ENCODE measurements at places on chromosomes 2 and 18. TPM values are rescaled to one million over a fixed set of nuclear protein-coding genes. Genes with fewer than 3 reads are reported as not detected.
A peak's percentile ranks its signal among the peaks of the same experiment; 100 is the strongest.

- H3K4me1 ChIP-seq, result peaks cover 3% of the 10 kb centered on the region
- no peak overlapping the region for H3K27ac ChIP-seq
- H3K36me3 ChIP-seq, result no peaks in the 10 kb centered on the region
- H3K27me3 ChIP-seq, result no peaks in the 10 kb centered on the region
- DNase-seq, result no peak
- H3K4me3 ChIP-seq, result no peak overlapping the region
Measured at GRCh38 chr2:177582000-177582399, 189.4 kb downstream of the AGPS start.

DNA sequence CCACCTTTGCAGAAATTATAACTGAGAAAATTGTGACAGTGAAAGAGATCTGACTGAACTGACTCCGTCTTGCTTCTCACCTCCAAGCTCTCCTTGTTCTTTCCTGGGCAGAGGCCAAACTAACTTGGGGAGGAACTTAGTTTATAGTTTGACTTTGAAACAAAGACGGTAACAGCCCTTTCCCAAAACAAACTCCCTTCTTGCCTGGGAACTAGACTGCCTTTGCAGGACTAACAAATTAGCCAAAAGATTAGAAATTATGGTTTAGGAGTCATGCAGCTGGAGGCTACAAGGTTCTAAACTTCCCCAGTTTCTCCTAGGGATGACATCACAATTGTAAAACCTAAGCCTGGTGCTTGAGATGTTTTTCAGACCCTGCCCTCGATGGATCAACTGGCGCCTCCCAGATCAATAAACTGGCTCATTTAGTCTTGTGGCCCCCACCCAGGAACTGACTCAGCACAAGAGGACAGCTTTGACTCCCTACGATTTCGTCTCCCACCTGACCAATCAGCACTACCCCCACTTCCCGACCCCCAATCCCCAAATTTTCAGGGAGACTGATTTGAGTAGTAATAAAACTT, 137.7 kb downstream of the ALPK2 start:
- H3K36me3 ChIP-seq, result no peaks in the 10 kb centered on the region
- peaks cover 38% of the 10 kb centered on the region for H3K4me1 ChIP-seq
- H3K27ac ChIP-seq, result no peak overlapping the region
- DNase-seq, result peak; percentile 43
- H3K4me3 ChIP-seq, result no peak overlapping the region
- no peaks in the 10 kb centered on the region for H3K27me3 ChIP-seq

GRCh38 chr2:132617989-132618388, 52.0 kb downstream of the LYPD1 start:
- H3K4me1 ChIP-seq, result peaks cover 3% of the 10 kb centered on the region
- DNase-seq, result peak; percentile 42
- no peak overlapping the region for H3K4me3 ChIP-seq
- H3K27ac ChIP-seq, result no peak overlapping the region
- no peaks in the 10 kb centered on the region for H3K36me3 ChIP-seq
- no peaks in the 10 kb centered on the region for H3K27me3 ChIP-seq

GRCh38 chr2:154699575-154699930, 1.1 kb downstream of the KCNJ3 start:
- H3K36me3 ChIP-seq, result no peaks in the 10 kb centered on the region
- H3K27ac ChIP-seq, result no peak overlapping the region
- peaks cover 12% of the 10 kb centered on the region for H3K27me3 ChIP-seq
- no peak for DNase-seq
- H3K4me1 ChIP-seq, result peaks cover 3% of the 10 kb centered on the region

DNA sequence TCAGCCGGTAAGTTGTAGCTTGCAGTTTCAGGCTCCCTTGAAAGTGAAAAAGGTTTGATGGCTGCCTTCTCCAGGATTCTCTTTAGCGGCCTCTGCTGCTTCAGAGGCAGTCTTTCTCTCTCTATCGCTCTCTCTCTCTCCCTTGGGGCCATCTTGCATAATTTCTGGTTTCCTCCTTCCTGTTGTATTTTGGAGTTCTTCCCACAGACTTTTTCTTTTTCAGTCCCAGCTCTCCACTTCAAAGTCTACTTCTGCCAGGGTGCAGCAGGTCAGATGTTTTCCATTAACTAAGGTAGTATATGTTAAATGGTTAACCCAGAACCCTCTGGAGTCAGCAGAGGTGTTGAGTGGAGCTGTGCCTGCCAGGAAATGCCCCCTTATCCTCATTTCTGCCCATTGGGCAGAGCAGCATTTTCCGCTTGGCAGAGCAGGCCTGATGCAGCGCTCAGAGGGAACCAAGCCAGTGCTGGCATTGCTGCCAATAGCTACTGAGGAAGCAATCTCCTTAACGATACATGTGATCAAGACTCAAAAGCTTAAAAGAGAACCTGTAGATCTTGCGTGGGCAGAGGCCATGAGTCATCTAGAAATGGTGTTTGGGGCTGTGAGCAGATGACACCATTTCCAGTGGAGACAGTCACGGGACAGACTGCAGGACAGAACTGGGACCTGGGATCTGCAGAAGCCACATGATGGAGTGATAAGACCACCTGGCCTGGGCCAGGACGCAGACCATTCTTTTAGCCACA, 20.8 kb downstream of the DBI start:
- no peaks in the 10 kb centered on the region for H3K27me3 ChIP-seq
- DNase-seq, result peak; percentile 88
- H3K36me3 ChIP-seq, result no peaks in the 10 kb centered on the region
- peak overlapping the region; percentile 82 for H3K27ac ChIP-seq
- peaks cover 22% of the 10 kb centered on the region for H3K4me1 ChIP-seq
- H3K4me3 ChIP-seq, result no peak overlapping the region

PECR gene
- 34.5 TPM for polyA plus RNA-seq

SCN3A gene
- 5.5 TPM for polyA plus RNA-seq

- DNase-seq, result no peak
- no peaks in the 10 kb centered on the region for H3K27me3 ChIP-seq
- peaks cover 67% of the 10 kb centered on the region for H3K4me1 ChIP-seq
Measured at GRCh38 chr2:60536746-60537145, 16.7 kb downstream of the BCL11A start.

DNA sequence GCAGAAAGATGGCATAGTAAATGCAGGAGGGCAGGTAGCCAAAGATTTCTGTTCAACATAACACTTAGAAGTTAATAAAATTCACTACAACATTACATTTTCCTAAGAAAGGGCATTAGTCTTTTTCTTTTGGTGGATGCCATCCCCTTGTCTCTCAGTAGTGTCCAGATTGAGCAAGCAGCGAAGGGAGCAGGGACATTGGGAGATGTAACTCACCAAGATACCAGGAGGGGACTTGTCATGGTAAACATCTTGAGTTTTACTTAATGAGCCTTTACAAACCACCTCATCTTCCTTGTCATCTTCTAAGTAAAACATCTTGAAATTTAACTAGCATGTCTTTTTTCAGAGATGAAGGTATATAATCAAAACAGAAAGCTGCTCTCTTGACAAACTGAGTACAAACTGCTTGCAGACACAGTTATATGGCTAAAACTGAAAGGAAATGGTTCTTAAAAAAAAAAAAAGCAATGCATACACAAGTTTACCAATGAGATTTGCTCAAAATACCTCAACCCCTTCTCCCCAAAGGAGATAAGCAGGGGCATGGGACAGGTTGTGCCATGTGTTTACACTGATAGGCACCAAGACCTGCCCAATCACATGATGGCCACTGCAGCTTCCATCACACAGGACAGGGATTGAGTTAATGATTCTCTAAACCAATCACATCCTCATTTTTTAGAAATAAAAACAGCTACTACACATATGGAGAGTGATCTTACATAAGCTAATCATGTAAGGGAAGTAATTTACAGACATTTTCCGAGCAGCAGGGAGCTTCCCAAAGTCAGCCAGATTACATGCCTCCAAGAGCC, 30.3 kb downstream of the LPIN2 start:
- no peaks in the 10 kb centered on the region for H3K36me3 ChIP-seq
- peak overlapping the region; percentile 30 for H3K4me3 ChIP-seq
- peaks cover 66% of the 10 kb centered on the region for H3K4me1 ChIP-seq
- H3K27me3 ChIP-seq, result no peaks in the 10 kb centered on the region
- peak overlapping the region; percentile 90 for H3K27ac ChIP-seq

GRCh38 chr2:140797718-140798117, 1333.1 kb downstream of the LRP1B start:
- no peak overlapping the region for H3K4me3 ChIP-seq
- no peaks in the 10 kb centered on the region for H3K27me3 ChIP-seq
- no peak for DNase-seq

- H3K4me1 ChIP-seq, result no peaks in the 10 kb centered on the region
- no peaks in the 10 kb centered on the region for H3K27me3 ChIP-seq
- no peaks in the 10 kb centered on the region for H3K36me3 ChIP-seq
- H3K27ac ChIP-seq, result no peak overlapping the region
- no peak overlapping the region for H3K4me3 ChIP-seq
Measured at GRCh38 chr18:10436160-10436559, 18.3 kb upstream of the APCDD1 start.

CFC1 gene
- polyA plus RNA-seq, result 3.7 TPM

DNA sequence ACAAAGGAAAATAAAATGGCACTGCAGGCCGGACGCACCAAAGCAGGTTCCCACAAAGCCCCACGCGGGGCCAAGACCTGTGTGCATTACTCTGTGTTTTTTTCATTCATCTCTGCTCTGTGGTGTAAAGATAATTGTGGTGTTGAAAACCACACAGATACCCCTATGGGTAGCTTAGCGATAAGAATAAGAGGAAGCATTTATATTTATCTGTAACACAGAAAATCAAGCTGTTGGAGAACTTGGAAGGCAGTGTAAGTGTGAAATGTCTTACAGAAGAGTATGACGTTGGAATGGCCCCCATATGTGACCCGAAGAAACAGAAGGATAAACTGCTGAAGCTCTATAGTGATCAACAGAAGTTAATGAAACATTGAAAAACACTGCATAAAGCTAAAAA, 20.3 kb upstream of the MARCO start:
- no peaks in the 10 kb centered on the region for H3K4me1 ChIP-seq
- H3K4me3 ChIP-seq, result no peak overlapping the region
- no peaks in the 10 kb centered on the region for H3K36me3 ChIP-seq
- no peak overlapping the region for H3K27ac ChIP-seq

ABCG8 gene
- polyA plus RNA-seq, result 24.3 TPM

DNA sequence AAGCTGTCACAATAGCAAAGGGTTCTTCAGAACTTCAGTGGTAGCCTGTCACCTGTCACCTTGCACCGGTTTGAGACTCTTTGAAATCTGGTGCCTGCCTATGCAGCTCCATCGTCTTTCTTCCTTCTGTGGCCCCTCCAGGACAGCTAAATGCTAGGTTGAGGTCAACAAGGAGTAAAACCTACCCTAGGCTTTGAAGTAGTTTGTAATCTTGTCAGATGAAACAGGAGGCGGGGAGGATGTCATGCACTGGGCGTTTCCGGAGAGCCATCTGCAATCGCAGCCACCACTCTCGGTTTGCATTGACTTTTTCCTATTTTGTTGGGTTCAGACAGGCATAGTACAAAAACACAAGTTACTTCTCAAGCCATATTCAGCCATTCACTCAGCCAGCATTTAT, 116.7 kb downstream of the LPIN1 start:
- H3K36me3 ChIP-seq, result no peaks in the 10 kb centered on the region
- no peak overlapping the region for H3K4me3 ChIP-seq
- no peak overlapping the region for H3K27ac ChIP-seq
- peaks cover 3% of the 10 kb centered on the region for H3K27me3 ChIP-seq
- no peak for DNase-seq
- no peaks in the 10 kb centered on the region for H3K4me1 ChIP-seq

DLGAP1 gene
- polyA plus RNA-seq, result 0.69 TPM

DNA sequence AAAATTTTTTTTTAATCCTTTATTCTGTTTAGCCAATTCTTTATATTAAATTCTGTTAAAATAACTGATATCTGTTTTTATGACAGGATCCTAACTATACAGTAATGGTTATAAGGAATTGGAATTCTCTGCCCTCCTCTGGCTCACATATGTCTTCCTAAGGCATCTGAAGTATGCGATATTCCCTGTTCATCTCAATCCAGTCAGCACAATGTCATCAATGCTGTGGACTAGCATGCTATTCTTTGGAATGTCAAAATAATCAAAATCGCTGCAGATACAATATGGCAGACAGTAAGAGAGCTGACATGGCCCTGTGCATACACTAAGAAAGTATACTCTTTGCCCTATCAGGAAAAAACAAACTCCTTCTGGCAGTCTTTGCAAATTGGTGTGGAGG, 107.6 kb downstream of the AP1S3 start:
- no peaks in the 10 kb centered on the region for H3K36me3 ChIP-seq
- no peaks in the 10 kb centered on the region for H3K4me1 ChIP-seq
- no peak for DNase-seq
- H3K27ac ChIP-seq, result no peak overlapping the region
- H3K27me3 ChIP-seq, result no peaks in the 10 kb centered on the region
- H3K4me3 ChIP-seq, result no peak overlapping the region

GRCh38 chr2:47456851-47457250, 53.9 kb downstream of the MSH2 start:
- no peak for DNase-seq
- H3K4me3 ChIP-seq, result no peak overlapping the region
- no peak overlapping the region for H3K27ac ChIP-seq
- H3K4me1 ChIP-seq, result no peaks in the 10 kb centered on the region

DNA sequence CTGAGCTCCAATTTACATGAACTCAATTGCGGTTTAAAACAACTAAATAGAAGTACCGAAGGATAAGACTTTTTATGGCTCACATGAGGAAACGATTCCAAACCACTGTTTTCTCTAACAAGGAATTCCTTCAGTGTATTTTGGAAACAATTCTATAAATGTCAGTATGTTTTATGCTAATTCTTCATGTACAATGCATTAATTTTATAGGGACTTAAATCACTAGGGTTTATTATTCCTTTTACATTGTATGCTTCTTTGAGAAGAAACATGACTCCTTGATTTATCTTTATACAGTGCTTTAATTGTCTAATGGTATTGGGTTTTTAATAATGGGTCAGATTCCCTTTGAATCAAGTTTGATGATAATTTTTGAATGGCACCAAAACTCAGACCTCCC, 566.8 kb downstream of the EPHA4 start:
- H3K27ac ChIP-seq, result no peak overlapping the region
- no peak for DNase-seq
- H3K4me1 ChIP-seq, result no peaks in the 10 kb centered on the region
- no peaks in the 10 kb centered on the region for H3K27me3 ChIP-seq

GRCh38 chr2:112811841-112812306, 24.7 kb downstream of the IL1B start:
- peaks cover 2% of the 10 kb centered on the region for H3K4me1 ChIP-seq
- no peak overlapping the region for H3K4me3 ChIP-seq
- no peak for DNase-seq
- H3K27ac ChIP-seq, result no peak overlapping the region
- no peaks in the 10 kb centered on the region for H3K27me3 ChIP-seq
- H3K36me3 ChIP-seq, result no peaks in the 10 kb centered on the region

GRCh38 chr2:211512806-211513205, 956.4 kb downstream of the CPS1 start:
- no peaks in the 10 kb centered on the region for H3K4me1 ChIP-seq
- no peak overlapping the region for H3K4me3 ChIP-seq
- H3K27me3 ChIP-seq, result no peaks in the 10 kb centered on the region
- DNase-seq, result no peak

SLC9A2 gene
- polyA plus RNA-seq, result 2.1 TPM

GRCh38 chr2:228675091-228675490, 493.6 kb upstream of the SPHKAP start:
- no peak for DNase-seq
- no peaks in the 10 kb centered on the region for H3K27me3 ChIP-seq
- H3K27ac ChIP-seq, result no peak overlapping the region
